ENCODE measurements at places on chromosomes 7 and 10.

DNA sequence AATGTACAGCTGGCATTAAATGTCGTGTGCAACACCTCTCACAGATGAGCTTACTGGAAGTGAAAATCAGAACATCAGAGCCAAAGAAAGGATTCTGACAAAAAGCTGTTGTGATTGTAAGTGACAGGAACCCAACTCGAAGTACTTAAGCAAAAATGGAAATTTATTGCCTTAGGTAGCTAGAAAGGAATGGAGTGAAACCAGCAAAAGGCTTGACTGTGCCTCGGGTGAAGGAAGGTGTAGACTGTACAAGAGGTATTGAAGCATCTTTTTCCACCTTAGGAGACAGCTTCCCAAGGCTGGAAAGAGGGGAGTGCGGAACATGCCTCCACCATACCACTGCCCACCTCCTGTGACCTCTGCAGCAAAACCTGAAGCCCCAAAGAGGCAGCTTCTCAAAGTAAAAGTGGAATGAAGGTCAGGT lies 27.3 kb upstream of the ITGB1 start:
- no peaks in the 10 kb centered on the region for H3K4me1 ChIP-seq

DNA sequence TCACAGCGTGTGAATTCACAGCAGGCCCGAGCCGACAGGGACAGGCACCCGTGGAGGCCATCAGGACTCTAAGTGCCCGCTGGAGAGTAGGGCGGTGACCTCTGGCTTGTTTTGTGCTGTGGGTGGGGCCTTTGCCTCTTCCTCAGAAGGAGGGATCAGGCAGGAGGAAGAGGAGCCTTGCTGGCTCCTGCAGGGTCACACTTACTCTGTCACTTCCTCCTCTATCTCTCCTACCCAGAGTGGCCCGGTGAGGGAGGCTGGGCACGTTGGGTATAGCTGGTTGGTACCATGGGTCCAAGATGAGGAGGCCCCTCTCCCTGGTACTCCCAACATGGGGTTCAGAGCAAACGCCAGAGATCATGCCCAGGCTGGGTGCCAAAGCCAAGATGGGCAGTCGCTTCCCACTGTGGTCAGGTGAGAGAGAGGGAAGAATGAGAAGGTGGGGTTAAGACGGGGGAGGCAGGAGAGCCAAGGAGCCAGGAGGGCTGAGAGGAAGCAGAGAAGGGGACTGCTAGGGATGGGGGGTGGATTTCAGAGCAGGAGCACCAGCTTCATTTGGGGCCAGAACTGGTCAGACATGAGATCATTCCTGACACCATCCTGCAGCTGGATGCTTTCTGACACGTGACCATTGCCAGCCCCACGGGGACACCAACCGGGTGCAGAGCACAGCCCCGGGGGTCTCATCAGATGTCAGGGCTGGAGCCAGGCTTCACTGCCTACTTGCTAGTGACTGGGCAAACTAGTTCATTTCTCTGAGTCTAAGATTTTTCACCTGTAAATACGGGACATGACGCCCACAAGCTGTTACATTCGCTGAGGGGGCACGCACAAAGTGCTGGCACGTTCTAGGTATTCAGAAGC lies 54.8 kb upstream of the CACUL1 start:
- H3K4me3 ChIP-seq: no peak overlapping the region
- no peaks in the 10 kb centered on the region for H3K36me3 ChIP-seq
- H3K27me3 ChIP-seq: no peaks in the 10 kb centered on the region

- no peaks in the 10 kb centered on the region for H3K36me3 ChIP-seq
- H3K27ac ChIP-seq: no peak overlapping the region
- no peaks in the 10 kb centered on the region for H3K27me3 ChIP-seq
- H3K4me1 ChIP-seq: peaks cover 5% of the 10 kb centered on the region
- DNase-seq: no peak
These were observed 14.8 kb upstream of the INPP5A start for GRCh38 chr10:132522521-132523411.

GRCh38 chr7:158157460-158157859 lies 430.2 kb downstream of the PTPRN2 start:
- H3K27ac ChIP-seq: no peak overlapping the region
- H3K27me3 ChIP-seq: no peaks in the 10 kb centered on the region
- H3K4me1 ChIP-seq: no peaks in the 10 kb centered on the region
- no peak for DNase-seq

DNA sequence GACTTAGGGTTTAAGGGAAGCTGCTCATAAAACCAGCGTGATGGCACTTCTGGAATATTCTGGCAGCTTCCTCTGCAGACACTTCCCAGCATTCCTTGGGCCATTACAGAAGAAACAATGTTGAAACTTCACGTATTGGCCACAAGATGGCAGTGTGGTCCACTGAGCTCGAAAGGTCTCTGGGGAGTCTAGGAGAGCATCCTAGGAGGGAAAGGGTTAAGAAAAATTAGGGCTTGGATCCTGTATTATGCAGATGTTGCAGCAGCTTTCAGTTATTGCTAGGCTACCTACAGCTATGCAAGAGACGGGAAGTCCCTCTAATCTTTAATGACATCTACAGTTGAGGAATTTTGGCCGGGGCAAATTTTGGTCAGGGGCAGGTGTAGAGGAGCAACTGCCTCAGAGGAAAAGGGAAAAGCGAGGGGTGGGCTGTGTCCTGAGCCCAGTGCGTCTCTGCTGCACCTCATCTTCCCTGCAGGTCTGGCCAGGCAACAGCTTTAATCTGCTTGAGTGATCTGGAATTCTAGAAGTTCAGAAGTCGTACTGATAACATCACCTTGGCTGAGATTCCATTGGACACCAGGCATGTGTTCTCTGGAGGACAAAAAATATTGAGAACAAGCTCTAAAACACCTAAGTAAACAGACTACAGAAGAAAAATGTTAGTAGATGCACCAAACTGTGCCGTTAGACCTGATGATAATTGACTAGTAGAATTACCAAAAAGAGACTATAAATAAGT lies 220.8 kb upstream of the PRSS58 start:
- no peaks in the 10 kb centered on the region for H3K27me3 ChIP-seq
- DNase-seq: peak; percentile 47
- no peak overlapping the region for H3K27ac ChIP-seq
- no peaks in the 10 kb centered on the region for H3K36me3 ChIP-seq

DNA sequence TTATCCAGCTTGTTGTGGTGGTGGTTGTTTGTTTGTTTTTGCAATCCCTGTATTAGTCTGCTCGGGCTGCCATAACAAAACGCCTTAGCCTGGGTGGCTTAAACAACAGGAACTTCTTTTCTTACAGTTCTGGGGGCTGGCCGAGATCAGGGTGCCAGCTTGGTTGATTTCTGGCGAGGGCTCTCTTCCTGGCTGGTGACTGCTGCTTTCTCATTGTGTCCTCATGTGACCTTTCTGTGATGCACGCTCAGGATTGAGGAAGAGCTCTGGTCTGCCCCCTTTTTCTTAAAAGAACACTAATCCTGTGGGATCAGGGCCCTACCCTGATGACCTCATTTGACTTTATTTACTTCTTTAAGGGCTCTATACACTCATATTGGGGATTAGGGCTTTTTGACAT lies 107.1 kb upstream of the NRP1 start:
- H3K4me3 ChIP-seq: no peak overlapping the region
- H3K27ac ChIP-seq: no peak overlapping the region
- no peaks in the 10 kb centered on the region for H3K4me1 ChIP-seq

- no peak within 1 kb of the TSS for H3K4me3 ChIP-seq
- peak; percentile 46 for DNase-seq
- H3K27ac ChIP-seq: no peak within 1 kb of the TSS
- H3K4me1 ChIP-seq: peaks cover 48% of the 10 kb centered on the region
These were observed at the start of gene FGF8 for GRCh38 chr10:101775273-101776160. TSS of gene FGF8 (minus strand) at chr10:101776114. CDS start at chr10:101775900, 214 bp downstream.

GRCh38 chr7:77226357-77226839 lies 26.8 kb upstream of the FGL2 start:
- H3K4me3 ChIP-seq: no peak overlapping the region
- H3K4me1 ChIP-seq: no peaks in the 10 kb centered on the region
- H3K27ac ChIP-seq: no peak overlapping the region
- DNase-seq: no peak
- no peaks in the 10 kb centered on the region for H3K36me3 ChIP-seq
- H3K27me3 ChIP-seq: no peaks in the 10 kb centered on the region

DNA sequence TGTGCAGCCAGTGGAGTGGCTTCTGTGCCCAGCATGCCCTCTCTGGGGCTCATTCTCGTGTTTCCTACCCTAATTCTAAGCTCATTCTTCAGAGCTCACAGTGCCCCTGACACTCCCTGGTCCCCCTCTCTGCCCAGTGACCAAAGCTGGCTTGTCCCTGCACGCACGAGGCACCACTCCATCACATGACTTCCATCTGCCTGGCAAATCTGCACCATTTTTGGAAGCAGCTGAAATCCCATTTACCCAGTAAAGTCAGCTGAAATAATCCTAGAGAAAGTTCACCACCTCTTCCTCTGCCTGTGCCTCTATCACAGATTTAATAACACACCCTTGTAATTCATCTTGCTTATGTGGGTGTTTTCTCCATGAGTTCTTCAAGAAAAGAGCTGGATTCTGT lies 616.9 kb downstream of the PTPRN2 start:
- H3K4me3 ChIP-seq: no peak overlapping the region
- no peak overlapping the region for H3K27ac ChIP-seq
- H3K36me3 ChIP-seq: no peaks in the 10 kb centered on the region
- no peaks in the 10 kb centered on the region for H3K27me3 ChIP-seq
- DNase-seq: no peak

- H3K4me1 ChIP-seq: peaks cover 19% of the 10 kb centered on the region
- H3K27ac ChIP-seq: no peak overlapping the region
- peaks cover 53% of the 10 kb centered on the region for H3K27me3 ChIP-seq
- no peaks in the 10 kb centered on the region for H3K36me3 ChIP-seq
- H3K4me3 ChIP-seq: no peak overlapping the region
These were observed 380 bp downstream of the NAT16 start for GRCh38 chr7:101179713-101180112.

GRCh38 chr7:140458916-140459315 lies 20.4 kb downstream of the MKRN1 start:
- no peak overlapping the region for H3K4me3 ChIP-seq
- H3K4me1 ChIP-seq: no peaks in the 10 kb centered on the region
- H3K36me3 ChIP-seq: peaks cover 19% of the 10 kb centered on the region

DNA sequence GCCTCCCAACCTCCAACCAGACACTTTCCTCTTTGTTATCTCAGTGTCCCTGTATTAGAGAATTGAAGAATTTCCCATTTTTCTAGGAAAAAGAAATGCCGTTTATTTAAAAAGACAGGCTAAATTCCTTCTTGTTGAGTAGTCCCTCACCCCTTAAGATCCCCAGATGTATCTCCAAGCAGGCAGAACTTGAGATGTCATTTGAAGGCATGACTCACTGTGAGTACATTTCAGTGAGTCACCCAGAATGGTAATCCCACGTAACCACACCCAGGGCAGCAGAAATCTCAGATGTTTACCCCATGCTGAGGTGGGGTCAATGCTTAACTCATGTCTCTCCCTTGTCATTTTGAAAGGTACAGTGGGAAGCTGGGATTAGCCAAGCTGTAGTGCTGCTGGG lies 4.4 kb downstream of the ZNF655 start:
- H3K27me3 ChIP-seq: no peaks in the 10 kb centered on the region
- H3K36me3 ChIP-seq: peaks cover 31% of the 10 kb centered on the region
- peak overlapping the region; percentile 4 for H3K27ac ChIP-seq
- H3K4me3 ChIP-seq: no peak overlapping the region

GRCh38 chr7:115683093-115683492 lies 347.5 kb downstream of the TFEC start:
- H3K4me1 ChIP-seq: no peaks in the 10 kb centered on the region
- H3K27ac ChIP-seq: no peak overlapping the region
- H3K27me3 ChIP-seq: no peaks in the 10 kb centered on the region
- DNase-seq: no peak

DNA sequence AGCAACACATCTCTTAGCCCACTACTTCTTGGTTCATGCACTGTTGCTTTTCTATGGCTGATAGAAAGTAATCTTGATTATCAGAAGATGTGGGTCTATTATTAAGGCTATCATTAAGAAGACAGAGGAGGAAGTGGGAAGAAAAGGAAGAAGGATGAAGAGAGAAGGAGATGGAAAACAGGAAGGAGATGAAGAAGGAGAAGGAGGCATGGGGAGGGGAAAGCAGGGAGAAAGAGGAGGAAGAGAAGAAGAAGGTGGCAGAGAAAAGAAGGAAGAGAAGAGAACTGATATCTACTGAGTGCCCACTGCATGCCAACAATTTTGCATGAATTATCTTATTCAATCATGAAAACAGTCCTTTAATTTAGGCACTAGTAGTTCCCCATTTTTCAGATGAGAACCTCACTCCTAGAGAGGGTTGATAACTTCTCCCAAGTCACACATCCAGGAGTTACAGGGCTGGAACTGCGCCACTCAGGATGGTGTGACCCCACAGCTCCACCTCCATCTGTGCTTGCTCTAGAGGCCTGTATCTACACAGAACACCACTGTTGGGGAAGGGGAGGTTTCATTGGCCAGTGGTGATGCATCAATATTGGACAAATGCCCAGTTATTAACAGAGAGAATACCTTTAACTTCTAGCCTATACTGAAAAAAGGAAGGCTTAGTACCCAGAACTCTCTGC lies 147.4 kb downstream of the CXCL12 start:
- no peaks in the 10 kb centered on the region for H3K36me3 ChIP-seq
- no peak overlapping the region for H3K27ac ChIP-seq
- H3K27me3 ChIP-seq: no peaks in the 10 kb centered on the region
- DNase-seq: no peak
- H3K4me3 ChIP-seq: no peak overlapping the region

DNA sequence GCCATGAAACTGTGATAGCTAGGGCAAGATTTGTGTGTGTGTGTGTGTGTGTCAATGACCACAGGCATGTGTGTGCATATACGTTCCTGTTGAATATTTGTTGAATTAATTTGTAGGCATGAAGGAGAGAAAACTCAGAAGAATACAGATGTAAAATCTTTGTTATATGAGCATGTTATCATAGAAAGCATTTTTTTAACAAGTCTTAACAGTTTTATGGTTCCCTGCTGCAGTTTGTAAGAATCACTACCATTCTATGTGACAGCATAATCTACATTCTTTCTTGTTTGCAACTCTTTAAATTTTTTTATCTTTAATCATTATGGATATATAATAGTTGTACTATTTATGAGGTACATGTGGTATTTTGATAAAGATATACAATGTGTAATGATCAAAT lies 130.3 kb downstream of the CD36 start:
- H3K4me3 ChIP-seq: no peak overlapping the region
- H3K4me1 ChIP-seq: no peaks in the 10 kb centered on the region
- no peaks in the 10 kb centered on the region for H3K27me3 ChIP-seq

DNA sequence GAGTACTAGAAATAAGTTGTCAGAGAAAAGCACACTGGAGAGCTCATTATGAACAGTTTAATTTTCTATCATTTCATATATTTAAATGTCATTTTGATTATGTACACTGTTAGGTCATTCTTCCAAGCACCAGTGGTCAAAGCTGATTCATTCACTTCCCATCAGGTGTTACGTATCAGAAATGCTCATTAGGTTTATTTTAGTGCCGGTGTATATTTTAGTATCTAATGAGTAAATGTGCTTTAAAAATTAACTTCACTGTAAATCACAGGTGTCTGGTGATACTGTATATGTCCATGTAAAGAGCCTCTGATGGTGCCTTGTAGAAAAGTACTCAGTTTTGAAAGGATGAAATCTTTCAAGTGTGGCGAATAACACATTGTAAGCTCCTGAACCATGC lies 3.5 kb downstream of the DMTF1 start:
- H3K36me3 ChIP-seq: peaks cover 7% of the 10 kb centered on the region
- DNase-seq: no peak
- peak overlapping the region; percentile 11 for H3K4me3 ChIP-seq
- no peak overlapping the region for H3K27ac ChIP-seq
- H3K27me3 ChIP-seq: no peaks in the 10 kb centered on the region
- H3K4me1 ChIP-seq: peaks cover 27% of the 10 kb centered on the region
